ENCODE measurements at places on chromosomes 4 and X.

- DNase-seq: no peak
These were observed 394.4 kb upstream of the ADGRL3 start for GRCh38 chr4:60805500-60806313.

GRCh38 chrX:123833387-123833786, 26.5 kb upstream of the XIAP start:
- peak; percentile 50 for DNase-seq

DNA sequence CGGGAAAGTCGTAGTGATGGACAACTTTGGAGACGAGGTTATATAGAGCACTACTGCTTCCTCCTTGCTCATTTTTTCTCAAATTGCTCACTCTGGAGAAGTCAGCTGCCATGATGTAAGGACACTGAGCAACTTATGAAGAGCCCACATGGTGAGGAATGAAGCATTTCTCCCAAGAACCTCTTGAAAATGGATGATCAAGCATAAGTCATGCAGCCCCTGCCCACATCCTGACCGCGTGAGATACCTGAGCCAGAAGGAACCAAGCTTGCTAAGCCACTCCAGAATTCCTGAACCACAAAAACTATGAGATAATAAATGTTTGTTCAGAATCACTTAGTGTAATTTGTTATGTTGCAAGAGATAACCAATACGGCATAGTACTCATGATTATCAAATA, 42.8 kb downstream of the PDE5A start:
- no peak for DNase-seq

- DNase-seq: peak; percentile 60
These were observed 577 bp upstream of the GLRA2 start for GRCh38 chrX:14528629-14529289.

- DNase-seq: no peak
These were observed 655.7 kb downstream of the C4orf33 start for GRCh38 chr4:129751646-129752045.

GRCh38 chr4:159722052-159722451, 619.2 kb downstream of the RAPGEF2 start:
- no peak for DNase-seq

- no peak for DNase-seq
These were observed 108.6 kb downstream of the PPP3CA start for GRCh38 chr4:101238706-101239105.

- no peak for DNase-seq
These were observed 19.1 kb upstream of the CXCL11 start for GRCh38 chr4:76055016-76055415.

DNA sequence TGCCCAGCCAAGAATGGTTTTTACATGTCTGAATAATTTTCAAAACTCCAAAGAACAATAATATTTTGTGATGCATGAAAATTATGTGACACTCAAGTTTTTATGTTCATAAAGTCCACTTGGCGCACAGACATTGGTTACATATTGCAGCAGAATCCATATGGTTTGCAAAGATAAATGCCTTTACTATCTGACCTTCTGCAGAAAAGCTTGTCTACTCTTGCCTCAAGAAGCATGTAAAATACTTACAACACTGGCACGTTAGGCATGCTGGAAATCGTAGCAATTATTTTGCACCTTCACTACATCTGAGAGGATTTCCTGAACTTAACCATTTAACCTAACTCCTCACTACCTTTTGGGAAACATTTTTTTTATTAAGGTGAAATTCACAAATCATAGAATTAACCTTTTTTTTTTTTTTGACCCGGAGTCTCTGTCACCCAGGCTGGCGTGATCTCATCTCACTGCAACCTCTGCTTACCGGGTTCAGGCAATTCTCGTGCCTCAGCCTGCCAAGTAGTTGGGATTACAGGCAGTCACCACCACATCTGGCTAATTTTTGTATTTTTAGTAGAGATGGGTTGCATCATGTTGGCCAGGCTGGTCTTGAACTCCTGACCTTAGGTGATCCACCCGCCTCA, 3.5 kb upstream of the XG start:
- no peak for DNase-seq

GRCh38 chrX:132565273-132565672, 76.4 kb upstream of the MBNL3 start:
- DNase-seq: no peak

DNA sequence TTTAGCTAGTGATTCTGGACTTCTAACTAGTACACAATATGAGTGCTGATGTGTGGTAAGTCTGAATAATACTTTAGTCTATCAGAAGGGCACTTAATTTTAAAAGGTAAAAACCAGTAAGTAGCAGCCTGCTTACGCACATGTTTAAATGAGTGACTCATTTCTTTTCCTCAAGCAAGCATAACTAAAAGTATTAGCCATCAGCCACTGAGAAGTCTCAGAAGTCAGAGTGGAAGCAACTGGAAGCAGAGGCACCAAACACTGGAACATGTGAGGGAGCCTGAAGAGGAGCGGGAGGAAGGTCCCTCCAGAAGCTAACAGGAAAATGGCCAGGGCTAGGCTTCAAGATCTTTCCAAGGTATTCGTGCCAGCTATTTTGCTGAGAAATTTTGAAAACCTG, 257.7 kb downstream of the RAPGEF2 start:
- no peak for DNase-seq

- no peak for DNase-seq
These were observed 50.8 kb upstream of the FBXW7 start for GRCh38 chr4:152586668-152587067.

DNA sequence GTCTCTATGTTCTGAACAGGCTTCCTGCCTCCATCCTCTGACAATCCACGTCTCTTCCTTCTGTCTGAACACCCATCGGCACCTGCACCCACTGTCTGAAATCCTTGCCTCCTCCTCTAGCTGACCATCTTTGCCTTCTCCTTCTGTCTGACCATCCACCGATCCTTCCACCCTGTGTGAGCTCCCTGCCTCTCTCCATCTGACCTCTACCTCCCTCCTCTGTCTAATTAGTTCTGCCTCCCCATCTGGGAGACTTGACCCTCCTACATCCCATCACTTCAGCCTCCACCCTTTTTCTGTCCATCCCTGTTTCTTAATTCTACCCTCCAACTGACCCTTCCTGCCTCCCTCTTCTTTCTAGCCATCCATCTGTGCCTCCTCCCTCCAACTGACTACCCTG, 10.0 kb downstream of the SLC38A5 start:
- no peak for DNase-seq

GRCh38 chrX:65679071-65679540, 11.7 kb downstream of the MSN start:
- no peak for DNase-seq

DNA sequence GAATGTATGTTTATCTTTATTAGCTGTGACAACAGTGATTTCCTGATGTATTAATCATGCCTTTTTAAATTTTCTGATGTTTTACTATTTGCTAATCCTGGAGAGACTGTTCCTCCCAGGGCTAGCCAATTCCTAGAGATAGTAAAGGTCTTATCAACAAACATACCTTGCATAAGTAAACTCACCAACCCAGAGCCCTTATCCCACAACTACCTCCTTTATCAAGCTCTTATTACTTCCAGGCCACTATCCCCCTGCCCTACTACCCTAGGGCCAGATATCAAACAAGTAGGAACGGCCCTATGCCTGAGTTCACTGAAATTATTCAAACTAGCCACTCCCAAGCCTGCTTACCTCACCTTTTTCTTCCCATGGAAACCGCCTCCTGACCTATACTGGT, 58.2 kb upstream of the NPNT start:
- DNase-seq: no peak

- no peak for DNase-seq
These were observed 181.7 kb upstream of the DDX53 start for GRCh38 chrX:22818061-22818460.

GRCh38 chr4:118918388-118918787, 29.7 kb downstream of the SYNPO2 start:
- no peak for DNase-seq

DNA sequence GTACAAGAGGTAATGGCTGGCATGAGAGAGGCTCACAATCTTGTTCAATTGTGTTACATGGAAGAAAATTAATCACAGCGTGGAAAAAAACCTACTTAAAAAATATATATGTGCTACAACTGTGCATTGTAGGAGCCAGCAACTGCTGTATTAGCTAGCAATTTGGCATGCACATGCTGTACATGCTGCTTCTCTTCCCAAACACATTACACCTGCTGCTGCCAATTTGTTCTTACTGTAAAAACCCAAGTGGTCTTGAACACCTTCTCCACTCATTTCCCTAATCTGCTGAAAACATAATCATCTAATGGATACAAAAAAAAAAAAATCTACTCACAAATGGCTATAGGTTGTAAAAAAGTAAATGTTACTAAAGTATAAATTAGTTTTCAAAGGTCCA, 264.2 kb downstream of the INPP4B start:
- DNase-seq: no peak

DNA sequence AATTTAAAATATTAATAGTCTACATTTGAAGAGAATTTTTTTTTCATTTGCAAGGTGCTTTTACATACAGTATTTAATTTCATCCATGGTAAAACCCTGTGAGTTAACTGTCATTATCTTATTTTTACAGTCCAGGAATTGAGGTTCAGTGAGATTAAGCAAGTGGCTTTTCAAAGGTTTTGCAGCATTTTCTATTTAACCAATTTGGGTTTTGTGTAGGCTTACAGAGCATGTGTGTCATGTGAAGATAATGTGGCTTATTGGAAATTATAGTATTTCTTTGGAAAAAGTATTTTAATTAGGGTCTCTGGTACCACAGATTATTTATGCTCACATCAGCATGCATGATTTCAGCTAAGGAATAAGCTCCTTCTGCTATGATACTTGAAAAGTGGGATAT, 4.5 kb downstream of the XK start:
- no peak for DNase-seq

DNA sequence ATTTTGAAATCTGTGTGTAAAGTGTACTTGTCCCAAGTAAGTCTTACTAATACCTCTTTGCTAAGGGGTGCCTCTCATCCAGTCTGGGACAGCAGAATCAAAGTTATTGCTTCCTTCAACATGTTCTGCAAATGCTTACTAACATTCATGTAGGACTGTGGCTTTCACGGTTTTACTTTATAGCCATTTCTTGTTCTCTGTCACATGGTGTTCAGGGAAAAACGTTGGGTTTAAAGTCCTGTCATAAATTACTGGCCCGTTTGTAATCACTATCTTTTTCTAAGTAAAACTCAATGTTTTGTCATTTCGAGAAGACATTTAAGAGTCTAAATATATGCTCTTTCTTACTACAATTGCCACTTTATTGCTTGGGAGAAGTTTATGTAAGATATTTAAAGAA, 321.1 kb downstream of the STIM2 start:
- DNase-seq: no peak

DNA sequence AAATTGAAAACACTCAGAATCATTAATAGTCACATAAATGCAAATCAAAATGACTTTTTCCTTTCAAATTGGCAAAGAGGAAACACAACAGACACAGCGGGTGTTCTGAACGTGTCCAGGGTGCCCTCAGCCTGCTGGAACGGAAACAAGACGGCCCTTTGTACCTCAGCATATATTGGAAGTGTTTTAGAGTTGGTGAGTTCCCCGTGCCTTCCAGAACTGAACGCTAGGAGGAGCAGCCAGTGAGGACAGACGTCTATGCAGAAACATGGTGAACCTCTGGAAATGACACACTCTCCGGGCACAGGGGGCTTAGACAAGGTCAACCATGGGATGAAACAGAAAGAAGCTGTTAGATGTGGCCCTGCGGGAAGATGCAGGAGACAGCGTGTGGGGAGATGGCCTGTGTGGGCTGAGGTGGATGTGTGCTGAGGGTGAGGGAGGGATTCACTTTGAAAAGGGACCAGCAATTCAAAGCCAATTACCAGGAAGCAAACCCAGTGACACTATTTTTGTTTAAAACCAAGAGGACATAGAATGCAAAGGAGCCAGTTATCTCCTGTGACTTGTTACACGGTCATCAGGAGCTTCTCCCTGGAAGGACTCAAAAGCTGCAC, 40.4 kb downstream of the RNF212 start:
- DNase-seq: peak; percentile 67

- no peak for DNase-seq
These were observed 369.4 kb upstream of the NDST3 start for GRCh38 chr4:117664706-117665444.

DNA sequence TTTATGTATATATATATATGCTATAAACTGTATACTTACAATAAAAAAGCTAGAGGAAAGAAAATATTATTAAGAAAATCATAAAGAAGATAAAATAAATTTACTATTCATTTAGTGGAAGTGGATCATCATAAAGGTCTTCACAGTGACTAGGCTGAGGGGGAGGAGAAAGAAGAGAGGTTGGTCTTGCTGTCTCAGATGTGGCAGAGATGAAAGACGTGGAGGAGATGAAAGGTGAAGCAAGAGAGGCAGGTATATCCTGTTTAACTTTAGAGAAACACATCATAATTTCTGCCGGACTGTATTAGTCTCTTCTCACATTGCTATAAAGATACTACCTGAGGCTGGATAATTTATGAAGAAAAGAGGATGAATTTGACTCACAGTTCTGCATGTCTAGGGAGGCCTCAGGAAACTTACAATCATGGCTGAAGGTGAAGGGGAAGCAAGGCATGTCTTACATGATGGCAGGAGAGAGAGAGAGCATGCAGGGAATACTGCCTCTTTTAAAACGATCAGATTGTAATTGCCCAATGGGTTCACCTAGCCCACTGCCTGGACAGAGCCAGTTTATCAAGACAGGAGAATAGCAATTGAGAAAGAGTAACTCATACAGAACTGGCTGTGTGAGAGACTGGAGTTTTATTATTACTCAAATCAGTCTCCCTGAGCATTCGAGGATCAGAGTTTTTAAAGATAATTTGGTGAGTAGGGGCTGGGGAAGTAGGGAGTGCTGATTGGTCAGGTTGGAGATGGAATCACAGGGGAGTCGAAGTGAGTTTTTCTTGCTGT, 22.1 kb upstream of the RRAGB start:
- DNase-seq: no peak

- peak; percentile 90 for DNase-seq
These were observed 13.3 kb upstream of the IL3RA start for GRCh38 chrX:1323315-1323714.

GRCh38 chrX:119240356-119240755, 4.3 kb downstream of the PGRMC1 start:
- no peak for DNase-seq

DNA sequence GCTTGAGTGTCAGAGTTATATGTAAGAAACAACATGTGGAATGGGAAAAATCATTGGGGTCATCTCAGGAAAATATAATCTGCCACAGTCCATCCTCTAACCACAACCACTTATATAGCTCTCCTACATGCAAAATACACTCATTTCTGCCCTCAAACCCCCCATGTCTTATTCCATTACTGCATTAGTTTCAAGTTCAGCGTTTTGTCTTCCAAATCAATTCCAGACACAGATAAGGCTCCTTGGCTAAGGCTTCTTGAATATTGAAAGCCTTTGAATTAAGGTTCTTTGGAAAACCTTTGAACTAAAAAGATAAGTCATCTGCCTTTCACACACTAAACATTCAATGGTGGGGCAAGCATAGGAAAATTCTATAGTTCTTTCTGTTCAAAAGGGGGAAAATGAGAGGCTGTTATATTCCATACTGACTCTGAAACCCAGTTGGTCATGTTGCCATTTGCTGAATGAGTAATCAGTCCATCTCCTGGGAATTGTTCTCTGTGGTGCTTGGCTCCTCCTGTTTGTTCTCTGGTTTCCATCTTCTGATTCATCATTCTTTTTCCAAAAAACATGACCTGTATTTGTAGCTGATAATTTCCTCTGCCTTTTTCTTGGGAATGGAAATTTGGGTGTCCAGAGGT, 218.7 kb downstream of the BMPR1B start:
- DNase-seq: no peak
